Activated T-helper 9 cell treated with anti-CD3 and anti-CD28 coated beads, Interleukin-2, amount 50 U/mL, for 16 hours (primary cell): ENCODE measurements at places on chromosomes 4 and X.

DNA sequence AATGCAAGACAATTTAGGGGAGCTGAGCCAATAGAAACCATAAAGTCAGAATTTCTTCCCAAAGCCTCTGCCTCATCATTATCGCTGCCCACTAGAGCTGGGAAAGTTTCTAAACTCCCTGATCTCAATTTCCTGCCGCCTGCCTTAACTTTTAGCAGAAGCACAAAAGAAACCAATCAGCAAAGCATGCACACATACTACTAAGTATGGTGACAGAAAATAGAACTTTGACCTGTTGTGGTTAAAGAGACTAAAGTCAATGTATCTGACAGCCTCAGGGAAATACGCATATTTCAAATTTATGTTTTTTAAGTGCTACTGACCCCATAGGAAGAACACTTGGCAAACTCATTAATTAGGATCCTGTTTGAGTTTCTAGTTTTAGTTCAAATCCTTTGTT is 10.1 kb downstream of the STK26 start:
- no peak for DNase-seq

DNA sequence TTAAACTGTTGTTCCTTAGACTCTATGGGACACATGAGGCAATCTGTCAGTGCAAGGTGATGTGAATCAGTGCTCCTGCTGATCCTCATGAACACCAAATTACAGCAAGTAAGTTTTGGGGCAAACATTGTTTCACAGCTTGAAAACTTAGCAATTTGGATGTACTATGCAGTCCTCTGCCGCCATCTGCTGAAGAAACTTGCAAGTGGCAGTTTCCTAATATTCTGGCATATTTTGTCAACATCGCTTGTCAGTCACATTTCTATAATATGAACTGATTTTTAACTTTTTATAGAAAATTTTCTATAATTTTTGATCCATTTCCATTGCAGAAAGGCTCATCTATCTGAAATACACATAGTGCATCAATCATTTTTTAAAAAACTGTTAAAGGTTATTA is 56.3 kb downstream of the ZAR1 start:
- DNase-seq = no peak

DNA sequence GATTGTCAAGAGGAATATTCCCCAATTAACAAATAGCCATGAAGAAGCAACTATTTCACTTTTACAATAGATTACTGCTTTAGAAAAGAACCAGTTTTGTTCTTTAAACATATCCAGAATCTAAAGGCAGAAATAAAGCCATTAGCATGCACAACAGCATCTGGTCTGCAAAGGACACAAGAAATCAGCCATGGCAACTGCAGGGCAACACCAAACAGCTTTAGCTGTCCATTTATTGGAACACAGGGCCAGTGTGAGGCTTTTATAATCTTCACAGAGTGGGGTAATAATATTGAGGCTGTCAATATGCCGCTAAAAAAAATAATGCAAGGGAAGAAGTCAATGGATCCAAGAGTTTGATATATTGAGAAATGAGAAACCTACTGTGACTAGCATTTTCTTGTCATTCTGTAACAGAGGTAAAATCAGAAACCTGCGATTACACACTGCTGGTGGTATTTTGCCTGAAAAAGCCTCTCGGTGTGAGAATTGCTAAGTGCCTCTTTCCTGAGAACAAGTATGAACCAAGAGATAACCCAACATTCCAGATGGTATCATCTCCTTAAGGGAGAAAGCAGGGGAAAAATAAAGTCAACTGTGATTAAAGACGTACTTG is 2.7 kb upstream of the BANK1 start:
- no peak for DNase-seq

DNA sequence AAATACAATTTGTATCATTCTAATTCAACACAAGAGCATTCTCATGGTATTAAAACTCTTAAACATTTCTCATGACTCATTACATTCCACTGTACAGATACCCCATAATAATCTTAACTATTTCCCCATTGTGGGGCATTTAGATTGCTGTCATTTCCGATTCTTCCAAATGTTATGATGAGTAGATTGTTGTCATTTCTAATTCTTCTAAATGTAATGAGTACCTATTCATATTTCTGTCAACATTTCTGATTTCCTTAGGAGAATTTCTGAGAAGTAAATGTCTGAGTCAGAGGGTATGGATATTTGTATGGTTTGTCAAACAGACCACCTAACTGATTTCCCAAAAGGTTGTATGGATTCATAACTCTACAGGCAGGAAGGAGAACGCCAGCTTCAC is 8.3 kb downstream of the S100G start:
- no peak for DNase-seq

- no peak for DNase-seq
Measured at GRCh38 chr4:136198358-136198757, 1333.9 kb downstream of the PCDH18 start.

DNA sequence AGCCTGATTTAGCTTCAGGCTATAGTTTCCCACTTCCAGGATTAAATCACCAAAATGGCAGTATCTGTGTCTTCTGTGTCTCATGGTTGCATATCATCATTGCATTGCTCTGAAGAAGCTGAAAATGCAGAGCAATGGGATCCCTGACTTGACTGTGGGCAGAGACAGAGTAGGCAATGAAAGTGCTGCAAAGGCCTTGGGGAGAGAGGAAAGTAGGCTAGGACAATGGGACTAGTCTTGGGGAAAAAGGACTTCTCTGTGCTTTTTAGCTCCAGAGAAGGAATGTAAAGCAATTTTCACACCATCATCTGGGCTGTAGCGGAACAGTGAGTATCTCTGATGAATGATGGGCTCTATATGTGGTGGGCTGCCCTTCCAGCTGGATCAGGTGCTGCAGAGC is 202.5 kb downstream of the LDB2 start:
- no peak for DNase-seq

- DNase-seq = no peak
Measured at GRCh38 chrX:129593137-129593536, 53.1 kb downstream of the OCRL start.
